ENCODE measurements at places on chromosomes 5 and 9. TPM values are rescaled to one million over a fixed set of nuclear protein-coding genes. Genes with fewer than 3 reads are reported as not detected.

GRCh38 chr9:114737118-114737517 lies 55.1 kb upstream of the TEX48 start:
- DNase-seq, result no peak

The GNA14 gene
- 3.6 TPM for polyA plus RNA-seq

GRCh38 chr9:124299515-124300090 lies 41.9 kb downstream of the NEK6 start:
- no peak for DNase-seq

The PAPPA gene
- polyA plus RNA-seq, result 0.49 TPM

DNA sequence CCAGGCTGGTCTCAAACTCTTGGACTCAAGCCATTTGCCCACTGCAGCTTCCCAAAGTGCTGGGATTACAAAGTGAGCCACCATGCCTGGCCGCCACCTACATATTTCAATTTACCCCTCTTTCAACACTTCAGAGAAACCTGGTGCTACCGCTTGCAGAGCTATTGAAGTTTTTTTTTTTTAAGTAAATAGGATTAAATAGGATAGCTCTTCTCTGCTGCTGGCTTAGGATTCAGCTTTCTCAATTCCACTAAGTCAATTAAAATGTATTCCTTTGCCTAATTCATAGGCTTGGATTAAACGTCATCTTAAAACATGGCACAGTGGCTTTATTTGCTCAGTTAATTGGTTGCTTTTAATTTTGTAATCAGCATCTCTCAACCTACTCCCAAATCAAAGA lies 41.0 kb downstream of the KIAA1191 start:
- no peak for DNase-seq

- DNase-seq, result no peak
Measured at GRCh38 chr5:75534734-75535133, 23.0 kb downstream of the POLK start.

The JAK2 gene
- 13.5 TPM for polyA plus RNA-seq

The PCSK5 gene
- 11.8 TPM for polyA plus RNA-seq

DNA sequence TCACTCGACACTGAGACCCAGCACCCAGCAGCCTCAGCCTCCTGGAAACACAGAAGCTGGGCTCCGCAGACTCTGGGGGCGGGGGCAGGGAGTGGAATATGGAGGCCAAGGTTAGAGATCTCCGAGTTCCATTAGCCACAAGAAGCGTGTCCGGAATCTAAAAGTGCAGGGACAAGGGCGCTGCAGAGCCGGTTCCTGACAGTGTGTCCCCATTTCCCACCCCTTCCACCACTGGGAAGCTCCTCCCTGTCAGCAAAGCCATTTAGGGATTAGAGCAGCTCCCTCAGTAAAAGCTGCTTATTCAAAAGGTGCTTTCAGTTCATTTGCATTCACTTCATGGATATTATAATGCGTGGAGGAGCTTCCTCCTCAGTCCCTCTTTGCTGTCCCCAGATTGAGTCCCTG lies 74.1 kb upstream of the HSPA9 start:
- DNase-seq, result no peak

DNA sequence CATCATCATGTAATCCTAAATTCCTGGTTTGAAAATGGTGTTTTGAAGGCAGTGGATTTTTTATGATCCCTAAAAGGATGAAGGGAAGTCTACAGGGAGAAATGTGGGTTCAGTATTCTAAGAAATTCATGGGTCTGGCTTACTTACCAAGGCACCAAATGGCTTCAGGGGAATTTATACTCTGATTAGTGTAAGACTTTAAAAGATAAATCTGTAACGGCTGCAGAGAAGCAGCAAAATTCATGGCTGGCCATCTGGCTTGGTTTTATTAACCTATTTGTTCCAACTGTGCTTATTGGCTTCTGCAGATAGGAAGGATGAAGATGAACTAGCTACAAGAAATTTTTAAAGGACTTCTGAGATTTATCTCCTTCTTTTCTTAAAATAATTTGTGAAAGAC lies 222.8 kb downstream of the TENT4A start:
- no peak for DNase-seq

- no peak for DNase-seq
Measured at GRCh38 chr9:124350494-124351263, 64.6 kb downstream of the PSMB7 start.

- DNase-seq, result no peak
Measured at GRCh38 chr9:82651474-82651873, 411.5 kb downstream of the RASEF start.

The CNOT6 gene
- polyA plus RNA-seq, result 23.0 TPM

DNA sequence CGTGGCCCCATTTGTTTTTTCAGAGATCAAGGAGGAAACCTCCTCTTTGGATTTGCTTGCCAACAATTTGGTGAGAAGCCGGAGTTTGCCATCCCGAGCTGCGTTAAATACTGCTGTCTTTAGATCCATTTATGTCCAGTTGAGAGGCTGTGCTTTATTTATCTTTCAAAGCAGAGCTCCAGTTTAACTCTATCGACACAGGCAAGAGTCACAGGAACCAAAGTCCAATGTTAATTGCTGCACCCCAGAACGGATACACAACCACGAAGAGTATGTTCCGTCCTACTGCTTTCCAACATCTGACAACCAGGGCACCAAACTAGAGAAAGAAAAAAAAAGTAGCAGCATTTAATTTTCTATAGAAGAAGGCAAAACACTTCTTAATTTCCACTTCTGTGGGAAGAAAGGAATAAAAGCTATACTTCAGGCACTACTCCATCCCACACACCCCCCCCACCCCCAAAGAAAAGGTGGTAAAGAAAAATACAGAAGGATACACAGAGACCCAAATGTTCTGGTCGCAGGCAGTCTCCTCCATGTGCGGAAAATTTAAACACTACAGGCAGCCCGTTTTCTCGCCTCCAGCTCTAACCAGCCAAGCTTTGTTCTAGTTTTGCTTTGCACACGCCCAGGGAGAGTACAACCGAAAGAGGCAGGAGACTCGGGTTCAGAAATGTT lies 1.1 kb downstream of the FEM1C start:
- no peak for DNase-seq

GRCh38 chr9:109139851-109140250 lies 20.1 kb upstream of the TMEM245 start:
- no peak for DNase-seq

GRCh38 chr9:28073270-28073669 lies 500.0 kb upstream of the C9orf72 start:
- DNase-seq, result peak; percentile 9

GRCh38 chr5:107565791-107566767 lies 104.7 kb downstream of the EFNA5 start:
- no peak for DNase-seq

DNA sequence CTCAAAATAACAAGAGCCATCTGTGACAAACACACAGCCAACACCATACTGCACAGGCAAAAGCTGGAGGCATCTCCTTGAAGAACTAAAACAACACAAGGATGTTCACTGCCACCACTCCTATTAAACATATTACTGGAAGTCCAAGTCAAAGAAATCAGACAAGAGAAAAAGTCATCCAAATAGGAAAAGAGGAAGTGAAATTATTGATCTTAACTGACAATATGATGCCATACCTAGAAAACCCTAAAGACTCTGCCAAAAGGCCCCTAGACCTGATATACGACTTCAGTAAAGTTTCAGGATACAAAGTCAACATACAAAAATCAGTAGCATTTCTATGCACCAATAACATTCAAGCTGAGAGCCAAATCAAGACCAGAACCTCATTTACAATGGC lies 30.0 kb upstream of the MACIR start:
- DNase-seq, result no peak

The KCNN2 gene
- polyA plus RNA-seq, result 8.2 TPM

The SMIM32 gene
- not detected for polyA plus RNA-seq

GRCh38 chr9:124820698-124821623 lies 32.3 kb upstream of the WDR38 start:
- DNase-seq, result no peak

GRCh38 chr5:109688970-109689739 lies 572 bp upstream of the MAN2A1 start:
- DNase-seq, result peak; percentile 84

The UBAC1 gene
- polyA plus RNA-seq, result 46.0 TPM

DNA sequence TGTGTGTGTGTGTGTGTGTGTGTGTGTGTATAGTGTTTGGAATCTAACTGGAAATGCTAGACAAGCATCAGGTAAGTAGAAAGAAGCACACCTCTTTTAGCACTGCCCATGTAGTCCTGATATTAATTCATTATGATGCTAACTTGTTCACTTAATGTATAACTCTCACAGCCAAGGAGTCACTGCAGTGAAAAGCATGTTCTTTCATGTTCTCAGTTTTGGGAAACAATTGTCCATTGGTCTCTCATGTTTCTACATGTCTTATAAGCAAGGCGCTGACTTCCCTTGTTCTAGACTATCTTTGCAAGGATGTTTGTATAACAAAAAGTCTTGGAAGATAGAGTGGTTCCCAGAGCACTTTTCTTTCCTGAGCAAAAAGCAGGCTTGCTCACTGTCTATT lies 148.8 kb upstream of the TNPO1 start:
- DNase-seq, result no peak

GRCh38 chr5:151684690-151685361 lies 1.9 kb downstream of the SPARC start:
- DNase-seq, result peak; percentile 97

DNA sequence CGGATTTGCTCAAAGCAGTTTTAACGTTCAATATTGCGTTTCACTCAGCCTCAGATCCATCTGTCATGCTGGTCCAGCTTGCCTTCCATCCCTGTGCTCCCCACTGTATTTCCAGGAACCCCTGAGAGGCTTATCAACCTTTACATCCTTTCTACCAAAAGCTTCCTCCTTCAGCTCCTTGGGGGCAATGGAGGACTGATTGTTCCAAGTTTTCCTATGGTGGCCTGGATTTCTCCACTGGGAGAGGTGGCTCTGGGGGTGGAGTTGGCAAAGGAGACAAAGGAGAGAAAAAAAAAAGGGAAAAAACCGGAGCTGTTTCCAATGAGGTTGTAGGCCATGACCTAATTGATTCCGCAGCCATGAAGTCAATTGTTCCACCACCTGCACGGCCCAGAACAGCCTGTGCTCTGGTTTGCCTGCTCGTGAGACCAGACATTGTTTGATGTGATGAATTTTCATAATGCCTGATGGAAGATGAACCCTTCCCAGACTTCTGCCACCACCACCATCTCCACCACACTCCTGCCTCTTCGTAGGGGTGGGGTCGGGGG lies 54.1 kb downstream of the ABLIM3 start:
- DNase-seq, result no peak

The PIK3R1 gene
- 61.7 TPM for polyA plus RNA-seq

GRCh38 chr5:73266925-73267765 lies 94.2 kb downstream of the TMEM174 start:
- DNase-seq, result no peak

DNA sequence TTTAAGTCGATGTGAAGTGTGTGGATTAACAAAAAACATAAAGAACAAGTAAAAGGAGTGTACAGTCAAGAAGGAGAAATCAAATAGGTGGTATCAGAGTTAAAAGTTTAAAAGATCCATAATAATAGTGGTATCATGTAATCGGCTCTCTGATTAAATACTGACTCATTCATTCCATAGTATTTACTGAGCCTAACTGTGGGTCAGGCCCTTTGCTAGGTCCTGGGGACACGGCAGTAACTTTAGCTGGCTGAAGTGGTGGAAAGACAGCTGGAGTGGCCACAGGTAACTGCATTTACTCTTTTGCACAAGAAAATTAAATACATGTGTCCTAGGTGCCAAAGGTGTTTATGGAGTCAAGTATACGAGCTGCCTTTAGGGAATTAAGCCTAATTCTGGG lies 124.0 kb downstream of the GNAQ start:
- DNase-seq, result no peak

The ST8SIA4 gene
- 4.6 TPM for polyA plus RNA-seq

The RACK1 gene
- 3,643 TPM for polyA plus RNA-seq

- DNase-seq, result no peak
Measured at GRCh38 chr5:135890867-135891266, 4.8 kb downstream of the IL9 start.

GRCh38 chr9:84499969-84500582 lies 159.5 kb upstream of the SLC28A3 start:
- DNase-seq, result no peak

GRCh38 chr9:26562338-26562737 lies 330.3 kb downstream of the CAAP1 start:
- no peak for DNase-seq

GRCh38 chr5:156838961-156839360 lies 11.1 kb upstream of the PPP1R2B start:
- DNase-seq, result no peak

The MAMDC4 gene
- polyA plus RNA-seq, result 4.8 TPM

GRCh38 chr5:136506131-136506530 lies 140.8 kb upstream of the TRPC7 start:
- DNase-seq, result no peak

DNA sequence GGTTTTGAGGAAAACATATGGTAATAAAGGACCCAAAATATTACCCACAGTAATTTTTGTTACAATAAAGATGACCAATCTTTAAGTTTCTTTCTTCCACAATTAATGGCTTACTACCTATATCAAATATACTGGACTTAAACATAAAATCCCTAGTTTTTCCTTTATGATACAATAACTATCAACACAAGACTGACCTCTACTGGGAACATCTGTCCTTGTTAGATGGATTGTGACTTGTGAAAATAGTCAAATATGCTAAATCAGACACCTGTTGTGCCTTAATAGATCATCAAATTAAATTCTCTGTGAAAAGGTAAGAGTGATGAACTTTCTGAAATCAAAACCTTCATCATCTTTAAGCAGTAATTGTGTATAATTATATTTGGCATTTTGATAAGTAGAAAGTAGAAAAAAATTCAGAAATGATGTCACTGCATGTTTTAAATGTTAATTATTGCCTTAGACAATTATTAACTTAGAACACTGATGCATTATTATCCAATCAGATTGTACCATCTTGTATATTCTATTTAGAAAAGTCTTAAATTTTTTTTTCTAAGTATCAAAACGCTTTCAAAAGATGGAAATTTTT lies 113.6 kb downstream of the DEPDC1B start:
- DNase-seq, result no peak
